ENCODE measurements at places on chromosomes 7 and 10.
A peak's percentile ranks its signal among the peaks of the same experiment; 100 is the strongest.

DNA sequence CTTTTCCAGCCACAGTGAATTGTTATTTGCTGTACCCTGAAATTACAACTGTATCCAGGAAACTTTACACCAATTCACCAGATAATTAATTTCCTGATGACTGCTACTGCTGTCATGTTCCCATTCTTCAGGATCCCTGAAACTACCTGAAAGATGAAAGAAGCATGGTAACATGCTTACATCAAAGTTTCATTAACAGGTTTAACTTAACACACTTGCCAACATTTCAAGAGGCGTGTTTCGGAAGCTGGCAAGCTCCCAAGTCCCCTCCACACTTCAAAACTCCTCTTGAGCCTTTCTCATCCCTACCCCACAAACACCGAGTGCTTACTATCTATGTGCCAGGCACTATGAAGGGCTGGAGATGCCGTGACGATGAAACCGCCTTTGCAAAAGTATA is 88.6 kb downstream of the MPP7 start:
- no peak for DNase-seq

DNA sequence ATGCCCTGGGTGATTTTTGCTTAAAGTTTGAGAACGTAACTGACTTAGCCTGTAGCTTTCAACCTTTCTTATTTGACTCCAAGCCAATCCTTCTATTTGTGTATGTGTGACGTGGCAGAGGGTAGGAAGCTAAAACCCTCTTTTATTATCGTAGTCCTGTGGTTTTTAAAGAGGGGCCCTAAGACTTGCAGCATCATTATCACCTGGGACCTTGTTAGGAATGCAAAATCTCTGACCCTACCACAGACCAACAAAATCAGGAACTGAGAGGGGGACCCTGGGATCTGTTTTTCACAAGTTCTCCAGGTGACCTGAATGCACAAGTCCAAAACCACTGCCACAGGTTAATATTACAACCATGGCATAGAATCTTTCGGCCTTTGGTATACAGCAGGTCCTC is 80.1 kb downstream of the OSBPL3 start:
- DNase-seq: peak; percentile 26

DNA sequence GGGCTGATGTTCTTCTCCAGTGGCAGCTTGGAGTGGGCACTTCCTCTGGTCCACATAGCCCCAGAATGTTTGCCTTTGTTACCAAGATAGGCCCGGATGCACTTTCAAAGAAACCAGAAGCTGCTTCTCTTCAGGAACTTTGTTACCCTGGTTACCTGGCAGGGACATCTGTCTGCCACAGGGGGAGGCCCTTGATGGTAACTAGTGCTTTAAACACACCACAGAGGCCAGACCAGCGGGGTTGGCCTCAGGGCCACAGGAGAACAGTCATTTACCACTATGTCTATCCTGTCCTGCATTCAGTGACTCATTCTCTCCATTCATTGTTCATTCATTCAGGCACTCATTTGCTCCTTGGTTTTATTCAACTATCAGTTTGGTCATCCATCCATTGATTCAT is 11.9 kb upstream of the PLEKHA1 start:
- no peak for DNase-seq

- no peak for DNase-seq
These were observed 199.4 kb downstream of the USP6NL start for GRCh38 chr10:11411926-11412545.

DNA sequence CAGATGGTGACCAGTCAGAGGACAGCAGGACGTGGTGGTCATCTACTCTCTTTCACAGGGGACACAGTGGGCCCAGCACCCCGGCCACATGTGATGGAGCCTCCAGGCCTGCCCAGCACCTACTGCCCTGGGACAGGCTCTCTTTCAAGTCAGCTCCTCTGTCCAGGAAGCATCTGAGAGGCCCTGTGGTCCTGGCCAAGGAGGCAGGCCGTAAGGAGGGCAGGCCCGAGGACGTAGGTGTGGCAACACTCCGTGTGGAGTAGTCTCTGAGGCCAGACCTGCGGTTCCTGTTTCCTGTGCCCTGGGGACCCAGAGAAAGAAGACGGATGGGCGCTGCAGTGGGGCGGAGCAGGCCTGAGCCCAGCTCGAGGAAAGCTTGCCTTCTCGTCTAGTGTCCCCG is 179.2 kb downstream of the EBF3 start:
- no peak for DNase-seq

GRCh38 chr10:93445978-93446720 is 36.0 kb downstream of the MYOF start:
- DNase-seq: no peak

DNA sequence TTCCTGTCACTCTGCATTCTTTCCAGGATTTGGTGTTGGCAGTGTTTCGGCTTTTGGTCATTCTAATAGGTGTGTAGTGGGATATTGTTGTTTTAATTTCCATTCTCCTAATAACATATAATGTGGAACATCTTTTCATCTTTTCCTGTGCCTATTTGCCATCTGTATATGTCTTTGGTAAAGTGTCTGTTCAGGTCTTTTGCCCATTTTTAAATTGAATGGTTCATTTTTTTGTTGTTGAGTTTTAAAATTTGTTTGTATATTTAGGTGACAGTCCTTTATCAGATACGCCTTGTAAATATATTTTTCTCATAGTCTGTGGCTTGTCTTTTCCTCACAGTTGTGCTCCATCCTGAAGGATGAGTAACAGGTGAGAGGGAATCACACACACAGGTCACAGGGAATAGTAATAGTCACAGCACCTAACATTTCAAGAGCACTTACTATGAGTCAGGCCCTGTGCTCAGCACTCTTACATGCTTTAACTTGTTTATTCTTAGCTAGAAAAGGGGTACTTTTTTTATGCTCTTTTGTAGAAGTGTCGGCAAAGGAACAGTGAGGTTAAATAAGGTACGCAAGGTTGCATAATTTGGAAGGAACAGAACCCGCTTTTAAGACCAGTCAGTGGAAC is 117.1 kb upstream of the GATA3 start:
- DNase-seq: no peak

GRCh38 chr7:122768827-122769226 is 66.1 kb upstream of the RNF148 start:
- DNase-seq: no peak

GRCh38 chr10:18402853-18403252 is 248.5 kb downstream of the NSUN6 start:
- DNase-seq: no peak

- peak; percentile 85 for DNase-seq
These were observed 4.1 kb downstream of the IMPDH1 start for GRCh38 chr7:128405471-128406313.

GRCh38 chr10:458421-458851 is 231.0 kb downstream of the DIP2C start:
- DNase-seq: no peak

DNA sequence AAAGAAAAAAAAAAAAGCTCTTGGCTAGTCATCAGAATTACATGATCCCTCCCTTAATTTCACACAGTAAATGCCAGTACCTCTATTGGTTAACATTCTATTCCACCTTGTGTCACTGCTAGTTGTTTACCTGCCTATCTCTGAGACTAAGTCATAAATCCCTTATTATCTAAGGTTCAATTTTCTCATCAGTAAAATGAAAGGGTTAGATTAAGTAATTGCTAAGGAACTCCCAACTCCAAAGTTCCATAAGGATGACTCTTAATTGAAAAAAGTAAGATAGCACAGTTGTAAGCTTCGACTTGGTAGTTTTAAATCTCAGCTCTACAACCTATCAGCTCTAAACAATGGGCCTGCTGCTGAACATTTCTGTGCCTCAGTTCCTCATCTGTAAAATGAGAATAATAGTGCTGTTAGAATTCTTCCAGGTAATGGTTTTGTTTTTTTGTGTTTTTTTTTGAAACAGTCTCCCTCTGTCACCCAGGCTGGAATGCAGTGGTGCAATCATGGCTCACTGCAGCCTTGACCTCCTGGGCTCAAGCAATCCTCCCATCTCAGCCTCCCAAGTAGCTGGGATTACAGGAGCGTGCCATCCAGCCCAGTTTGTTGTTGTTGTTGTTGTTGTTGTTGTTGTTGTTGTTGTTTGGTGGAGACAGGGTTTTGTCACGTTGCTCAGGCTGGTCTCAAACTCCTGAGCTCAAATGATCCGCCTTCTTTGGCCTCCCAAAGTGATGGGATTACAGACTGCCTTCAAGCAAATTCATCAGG is 35.6 kb downstream of the SRPK2 start:
- DNase-seq: no peak

DNA sequence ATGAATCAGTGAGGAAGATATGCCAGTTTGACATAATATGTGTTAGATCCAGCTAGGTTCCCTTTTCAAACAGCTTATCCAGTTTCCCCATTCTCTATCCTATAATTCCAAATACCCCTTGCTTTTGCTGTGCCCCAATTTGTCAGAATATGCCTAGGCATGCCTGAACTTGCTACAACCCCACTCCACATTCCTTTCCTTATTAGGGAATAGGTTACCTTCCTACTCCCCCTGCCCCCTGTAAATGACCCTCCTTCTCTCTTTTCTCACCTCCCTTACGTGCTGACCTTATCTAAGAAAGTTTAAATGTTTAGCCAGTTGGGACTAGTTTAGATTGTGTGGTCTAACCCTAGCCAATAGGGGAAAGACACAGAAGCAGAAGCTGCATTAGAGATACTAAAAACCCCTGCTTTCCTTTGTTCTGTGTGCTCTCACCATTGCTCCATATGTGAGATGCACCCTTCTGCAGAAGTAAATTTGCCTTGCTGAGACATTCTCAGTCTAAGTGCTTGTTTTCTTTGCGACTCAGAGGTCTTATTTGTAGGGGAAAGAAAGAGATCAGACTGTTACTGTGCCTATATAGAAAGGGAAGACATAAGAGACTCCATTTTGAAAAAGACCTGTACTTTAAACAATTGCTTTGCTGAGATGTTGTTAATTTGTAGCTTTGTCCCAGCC is 267.8 kb downstream of the SH2D4B start:
- no peak for DNase-seq

GRCh38 chr7:27192546-27193334 is 7.2 kb downstream of the HOXA13 start:
- no peak for DNase-seq

- no peak for DNase-seq
These were observed 776.4 kb upstream of the AUTS2 start for GRCh38 chr7:68821846-68822245.

GRCh38 chr7:108403597-108404217 is 52.5 kb downstream of the NRCAM start:
- no peak for DNase-seq

DNA sequence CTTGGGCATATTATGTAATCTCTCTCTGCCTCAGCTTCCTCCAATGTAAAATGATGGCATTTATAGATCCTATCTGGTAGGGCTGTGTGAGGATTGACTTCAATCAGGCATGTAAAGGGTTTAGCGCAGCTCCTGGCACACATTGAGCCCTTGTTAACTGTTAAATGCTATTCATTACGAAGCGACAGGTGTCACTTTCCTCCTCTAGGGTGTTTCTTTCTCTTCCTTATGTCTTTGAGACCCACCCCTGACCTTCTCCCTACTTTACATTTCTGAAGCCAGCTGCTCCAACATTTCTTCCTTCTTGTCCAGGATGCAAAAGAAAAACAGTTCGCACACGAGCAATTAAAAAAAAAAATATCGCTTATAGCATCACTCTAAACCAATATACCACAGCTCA is 5.7 kb upstream of the R3HCC1L start:
- no peak for DNase-seq

- DNase-seq: no peak
These were observed 40.2 kb downstream of the FRMPD2 start for GRCh38 chr10:48234295-48234694.

DNA sequence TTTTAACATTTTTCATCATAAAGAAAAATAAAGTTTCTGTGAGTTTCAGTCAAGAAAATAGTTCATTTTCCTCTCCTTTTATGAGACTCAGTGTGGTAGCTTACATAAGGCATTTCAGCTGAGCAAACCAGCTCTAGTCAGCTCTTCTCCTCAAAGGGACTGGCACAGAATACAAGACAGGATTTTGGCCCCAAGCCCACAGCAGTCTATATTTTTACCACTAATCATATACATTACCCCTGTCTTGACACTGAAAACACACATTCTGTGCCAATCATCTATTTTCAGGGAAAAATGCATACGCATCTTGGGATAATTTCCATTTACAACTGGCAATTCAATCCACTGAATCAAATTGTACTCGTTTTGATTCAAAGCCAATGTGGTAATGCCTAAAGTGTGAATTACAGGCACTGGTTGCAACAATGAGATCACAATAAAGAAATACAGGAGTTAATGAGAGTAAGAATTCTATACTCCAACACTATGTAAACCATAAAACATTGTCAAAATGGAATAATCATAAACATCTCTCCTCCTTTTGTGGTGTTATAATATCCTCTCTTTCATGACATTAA is 186.4 kb downstream of the CACNA2D1 start:
- DNase-seq: no peak

DNA sequence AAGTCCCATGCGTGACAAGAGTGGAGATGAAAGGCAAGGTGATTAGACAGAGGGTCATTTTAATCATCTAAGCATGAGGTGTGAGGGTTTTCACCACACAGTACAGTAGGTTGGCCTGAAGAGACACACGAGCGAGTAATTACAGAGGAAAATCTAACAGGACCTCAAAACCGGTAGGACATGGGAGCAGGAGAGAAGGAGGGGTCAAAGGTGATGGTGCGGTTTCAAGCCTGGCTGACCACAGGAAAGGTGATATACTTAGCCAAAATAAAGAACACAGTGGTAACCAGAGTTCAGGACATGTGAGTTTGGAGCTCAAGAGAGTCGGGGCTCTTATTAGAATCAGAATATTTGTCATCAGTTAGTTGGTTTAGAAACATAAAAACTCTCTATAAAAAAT is 20.0 kb downstream of the GLI3 start:
- DNase-seq: no peak

Measured in GM10248 (cell line).